Activated CD8-positive, alpha-beta memory T cell treated with anti-CD3 and anti-CD28 coated beads, Interleukin-2, amount 10 ng/mL, durations not matched to agents 7 days and 5 days (primary cell): ENCODE measurements at places on chromosomes 4 and X.
A peak's percentile ranks its signal among the peaks of the same experiment; 100 is the strongest.

DNA sequence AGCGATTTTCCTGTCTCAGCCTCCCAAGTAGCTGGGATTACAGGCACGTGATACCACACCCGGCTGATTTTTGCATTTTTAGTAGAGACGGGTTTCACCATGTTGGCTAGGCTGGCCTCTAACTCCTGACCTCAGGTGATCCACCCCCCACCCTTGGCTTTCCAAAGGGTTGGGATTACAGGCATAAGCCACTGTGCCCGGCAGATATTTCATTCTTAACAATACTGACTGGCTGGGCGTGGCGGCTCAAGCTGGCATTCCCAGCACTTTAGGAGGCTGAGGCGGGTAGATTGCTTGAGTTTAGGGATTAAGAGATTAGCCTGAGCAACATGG, 1.3 kb downstream of the PQBP1 start:
- H3K36me3 ChIP-seq = peaks cover 9% of the 10 kb centered on the region
- H3K27ac ChIP-seq = no peak overlapping the region
- peaks cover 20% of the 10 kb centered on the region for H3K4me1 ChIP-seq
- H3K4me3 ChIP-seq = peak overlapping the region; percentile 9
- no peaks in the 10 kb centered on the region for H3K27me3 ChIP-seq
- DNase-seq = no peak

DNA sequence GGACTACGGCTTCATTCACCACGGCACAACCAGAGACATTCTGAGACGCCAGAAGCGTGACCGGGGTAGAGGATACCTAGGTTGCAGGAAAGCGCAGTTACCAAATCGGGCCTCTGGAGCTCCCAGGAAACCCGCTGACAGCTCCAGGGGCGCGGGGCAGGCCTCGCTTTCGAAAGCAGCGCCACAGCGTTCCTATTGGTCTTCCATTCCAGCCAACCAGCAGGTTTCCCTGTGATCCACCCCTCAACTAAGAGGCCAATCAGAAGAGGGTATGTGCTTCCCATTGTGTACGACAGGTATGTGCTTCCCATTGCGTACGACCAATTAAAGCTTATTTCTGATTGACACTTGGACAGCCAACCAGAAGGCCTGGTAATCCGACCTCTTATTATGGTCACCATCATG, 14.9 kb downstream of the SNX12 start:
- peaks cover 14% of the 10 kb centered on the region for H3K36me3 ChIP-seq
- no peak overlapping the region for H3K27ac ChIP-seq
- H3K4me1 ChIP-seq = peaks cover 21% of the 10 kb centered on the region
- peak overlapping the region; percentile 33 for H3K4me3 ChIP-seq

DNA sequence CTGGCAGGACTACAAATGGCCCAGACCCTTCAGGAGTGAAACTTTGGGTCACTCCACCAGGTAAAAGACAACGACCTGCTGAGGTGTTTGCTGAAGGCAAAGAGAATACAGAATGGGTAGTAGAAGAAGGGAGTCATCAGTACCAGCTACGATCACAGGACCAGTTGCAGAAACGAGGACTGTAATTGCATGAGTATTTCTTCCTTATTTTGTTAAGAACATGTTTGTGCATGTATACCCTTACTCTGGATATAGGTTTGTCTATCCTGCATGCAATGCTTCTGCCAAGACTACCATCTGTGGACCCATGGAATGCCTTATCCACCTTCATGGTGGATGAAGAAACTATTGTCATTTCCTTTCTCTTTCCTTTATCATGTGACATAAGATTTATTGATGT, 48.1 kb upstream of the BCLAF3 start:
- no peaks in the 10 kb centered on the region for H3K4me1 ChIP-seq
- H3K27ac ChIP-seq = no peak overlapping the region
- H3K4me3 ChIP-seq = no peak overlapping the region
- DNase-seq = no peak
- H3K36me3 ChIP-seq = no peaks in the 10 kb centered on the region

DNA sequence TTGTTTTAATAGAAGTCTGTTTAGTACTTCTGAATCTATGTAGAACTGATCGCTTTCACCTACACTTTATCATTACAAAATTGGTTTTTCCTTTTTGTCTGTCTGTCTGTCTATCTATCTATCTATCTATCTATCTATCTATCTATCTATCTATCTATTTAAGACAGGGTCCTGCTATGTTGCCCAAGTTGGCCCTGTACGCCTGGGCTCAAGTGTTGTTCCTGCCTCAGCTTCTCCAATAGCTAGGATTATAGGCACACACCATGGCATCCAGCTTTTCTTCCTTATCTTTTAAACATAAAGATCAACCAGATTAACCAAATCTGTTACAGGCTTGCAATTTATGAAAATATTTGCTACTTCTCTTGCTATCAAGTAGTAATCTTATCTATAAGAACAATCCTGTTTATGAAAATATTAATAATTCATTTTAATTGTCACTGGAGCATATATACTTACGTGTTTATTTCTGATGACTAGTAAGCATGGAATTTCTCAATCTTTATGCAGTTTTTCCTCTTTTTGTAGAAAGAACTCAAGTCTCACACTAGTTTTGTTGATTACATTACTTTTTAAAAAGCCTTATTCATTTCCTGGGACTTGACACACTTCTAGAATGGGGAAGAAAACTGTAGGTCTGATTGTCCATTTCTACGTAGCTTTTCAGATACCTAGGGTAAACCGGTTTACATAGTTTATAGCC, 24.5 kb downstream of the KIAA0232 start:
- H3K36me3 ChIP-seq = peaks cover 20% of the 10 kb centered on the region
- peaks cover 2% of the 10 kb centered on the region for H3K4me1 ChIP-seq
- DNase-seq = no peak
- no peak overlapping the region for H3K27ac ChIP-seq
- H3K27me3 ChIP-seq = no peaks in the 10 kb centered on the region
- H3K4me3 ChIP-seq = no peak overlapping the region

- peaks cover 17% of the 10 kb centered on the region for H3K36me3 ChIP-seq
- H3K27me3 ChIP-seq = no peaks in the 10 kb centered on the region
- peak; percentile 55 for DNase-seq
- H3K4me3 ChIP-seq = no peak overlapping the region
- peaks cover 17% of the 10 kb centered on the region for H3K4me1 ChIP-seq
Observed at GRCh38 chrX:65528705-65529340, 5.8 kb downstream of the LAS1L start.

DNA sequence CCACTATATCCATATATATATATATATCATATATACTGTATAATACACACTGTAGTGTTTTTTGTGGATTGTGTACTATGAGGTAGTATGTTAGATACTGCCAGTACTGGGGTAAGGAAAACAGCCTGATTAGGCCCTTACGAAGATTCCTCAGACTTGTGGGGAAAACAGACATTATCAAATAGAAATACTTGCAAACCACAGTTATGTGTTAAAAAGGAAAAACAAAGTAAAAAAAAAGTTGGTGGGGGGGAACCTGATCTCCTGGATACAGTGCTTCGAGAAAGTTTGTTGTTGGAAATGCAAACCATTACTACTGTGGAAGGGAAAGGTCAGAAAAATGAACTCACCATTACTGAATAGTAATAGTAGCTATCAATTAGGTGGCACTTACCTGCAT, 53.0 kb downstream of the PKD2 start:
- no peak for DNase-seq
- H3K27me3 ChIP-seq = no peaks in the 10 kb centered on the region
- no peak overlapping the region for H3K27ac ChIP-seq
- no peaks in the 10 kb centered on the region for H3K4me1 ChIP-seq

- H3K4me1 ChIP-seq = no peaks in the 10 kb centered on the region
- H3K4me3 ChIP-seq = no peak overlapping the region
- no peak for DNase-seq
- H3K36me3 ChIP-seq = no peaks in the 10 kb centered on the region
- H3K27me3 ChIP-seq = peaks cover 32% of the 10 kb centered on the region
Observed at GRCh38 chr4:150130933-150131332, 52.7 kb downstream of the DCLK2 start.

DNA sequence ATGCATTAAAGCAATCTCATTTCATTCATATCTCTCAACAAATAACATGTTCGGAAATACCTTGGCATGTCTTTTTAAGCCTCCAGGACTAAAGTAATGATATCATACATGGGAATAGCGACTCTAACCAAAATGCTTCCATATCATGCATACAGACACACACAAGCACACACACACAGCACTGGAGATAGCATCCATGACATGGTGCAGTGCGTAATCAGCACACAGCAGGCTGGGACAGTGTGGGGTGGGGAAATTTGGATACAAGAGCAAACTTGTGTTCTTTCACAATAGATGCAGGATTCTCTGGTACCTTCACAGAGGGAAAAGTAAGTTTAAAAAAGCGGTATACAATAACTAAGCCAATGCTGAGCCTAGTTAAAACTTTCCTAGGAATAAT, 132.3 kb upstream of the HPGD start:
- no peak for DNase-seq
- H3K4me3 ChIP-seq = no peak overlapping the region
- no peak overlapping the region for H3K27ac ChIP-seq
- no peaks in the 10 kb centered on the region for H3K36me3 ChIP-seq
- H3K4me1 ChIP-seq = no peaks in the 10 kb centered on the region
- no peaks in the 10 kb centered on the region for H3K27me3 ChIP-seq

- DNase-seq = peak; percentile 65
- H3K27ac ChIP-seq = no peak overlapping the region
- peaks cover 48% of the 10 kb centered on the region for H3K4me1 ChIP-seq
- H3K4me3 ChIP-seq = no peak overlapping the region
Observed at GRCh38 chr4:140052050-140052449, 101.9 kb downstream of the MAML3 start.

DNA sequence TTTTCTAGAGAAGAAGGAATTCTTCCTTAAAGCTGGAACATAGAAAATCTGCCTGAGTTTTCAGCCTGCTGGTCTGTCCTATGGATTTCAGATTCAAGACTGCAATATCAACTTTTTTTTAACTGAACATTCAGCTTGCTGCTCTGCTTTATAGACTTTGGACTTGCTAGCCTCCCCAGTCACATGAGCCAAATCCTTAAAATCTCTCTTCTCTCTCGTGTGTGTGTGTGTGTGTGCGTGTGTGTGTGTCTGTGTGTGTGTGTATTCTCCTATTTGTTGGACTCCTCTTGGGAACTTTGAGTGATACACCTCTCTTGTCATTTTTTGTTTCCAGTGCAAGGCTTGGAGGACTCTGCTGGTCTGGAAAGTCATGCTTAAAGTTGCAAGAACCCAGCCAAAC, 6.8 kb upstream of the TBC1D19 start:
- DNase-seq = no peak
- H3K4me1 ChIP-seq = no peaks in the 10 kb centered on the region
- H3K36me3 ChIP-seq = no peaks in the 10 kb centered on the region
- no peak overlapping the region for H3K4me3 ChIP-seq
- H3K27ac ChIP-seq = no peak overlapping the region

- peaks cover 14% of the 10 kb centered on the region for H3K27me3 ChIP-seq
- no peak for DNase-seq
- H3K4me3 ChIP-seq = no peak overlapping the region
- H3K27ac ChIP-seq = no peak overlapping the region
Observed at GRCh38 chrX:69000877-69001276, 164.4 kb downstream of the PJA1 start.

DNA sequence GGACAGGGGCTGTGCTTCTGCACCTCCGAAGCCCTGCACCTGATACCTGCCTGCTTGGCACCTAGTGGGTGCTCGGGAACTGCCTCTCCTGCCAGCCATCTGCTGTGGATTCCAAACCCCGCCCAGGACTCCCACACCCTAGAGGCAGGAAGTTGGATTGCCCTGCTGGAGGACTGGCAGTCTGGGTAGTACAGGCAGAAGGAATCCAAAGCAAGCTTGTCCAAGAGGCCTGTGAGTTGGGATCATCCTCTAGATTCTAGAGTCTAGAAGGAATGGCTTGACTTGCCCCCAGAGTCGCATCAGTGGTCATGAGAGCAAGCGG, 64.6 kb upstream of the MTM1 start:
- H3K27ac ChIP-seq = no peak overlapping the region
- H3K4me3 ChIP-seq = no peak overlapping the region
- peaks cover 20% of the 10 kb centered on the region for H3K4me1 ChIP-seq
- H3K36me3 ChIP-seq = no peaks in the 10 kb centered on the region
- DNase-seq = no peak

DNA sequence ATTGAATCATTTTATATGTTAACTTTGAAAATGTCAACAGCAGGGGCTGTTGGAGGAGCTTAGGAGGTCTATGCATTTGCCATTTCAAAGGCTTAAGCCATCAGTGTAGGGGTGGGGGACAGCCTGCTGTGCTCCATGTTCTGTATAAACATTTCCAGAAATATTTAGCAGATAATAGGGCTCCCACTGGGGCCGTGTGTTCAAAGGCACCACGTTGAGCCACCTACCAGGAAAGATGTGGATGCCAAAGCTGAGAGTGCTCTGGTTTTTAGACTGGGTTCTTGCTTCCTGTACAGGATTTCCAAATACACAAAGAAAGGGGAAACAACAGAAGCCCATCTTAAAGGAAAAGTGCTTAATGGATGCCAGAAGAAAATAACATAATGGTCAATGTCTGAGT, 219.5 kb downstream of the CENPC start:
- H3K36me3 ChIP-seq = no peaks in the 10 kb centered on the region
- H3K4me3 ChIP-seq = no peak overlapping the region
- DNase-seq = no peak
- H3K4me1 ChIP-seq = no peaks in the 10 kb centered on the region

DNA sequence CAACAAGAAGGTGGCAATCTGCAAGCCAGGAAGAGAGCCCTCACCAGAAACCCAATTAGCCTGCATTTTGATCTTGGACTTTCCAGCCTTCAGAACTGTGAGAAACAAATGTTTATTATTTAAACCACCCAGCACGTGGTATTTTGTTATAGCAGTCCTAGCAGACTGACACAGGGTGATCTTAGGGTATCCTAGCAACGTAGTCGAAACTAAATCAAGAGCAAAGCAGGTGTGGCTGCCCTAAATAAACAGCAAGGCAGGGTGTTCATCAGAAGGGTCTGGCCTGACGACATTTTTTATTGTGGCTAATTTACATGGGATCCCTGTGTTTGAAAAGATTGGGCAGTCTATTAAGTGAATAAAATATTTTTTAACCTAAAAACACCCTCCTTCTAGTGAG, 198.8 kb downstream of the VEGFC start:
- H3K4me3 ChIP-seq = no peak overlapping the region
- no peak overlapping the region for H3K27ac ChIP-seq
- no peak for DNase-seq

GRCh38 chr4:91113130-91113706, 986.0 kb downstream of the CCSER1 start:
- H3K27ac ChIP-seq = no peak overlapping the region
- H3K4me3 ChIP-seq = no peak overlapping the region
- DNase-seq = no peak
- H3K27me3 ChIP-seq = no peaks in the 10 kb centered on the region

DNA sequence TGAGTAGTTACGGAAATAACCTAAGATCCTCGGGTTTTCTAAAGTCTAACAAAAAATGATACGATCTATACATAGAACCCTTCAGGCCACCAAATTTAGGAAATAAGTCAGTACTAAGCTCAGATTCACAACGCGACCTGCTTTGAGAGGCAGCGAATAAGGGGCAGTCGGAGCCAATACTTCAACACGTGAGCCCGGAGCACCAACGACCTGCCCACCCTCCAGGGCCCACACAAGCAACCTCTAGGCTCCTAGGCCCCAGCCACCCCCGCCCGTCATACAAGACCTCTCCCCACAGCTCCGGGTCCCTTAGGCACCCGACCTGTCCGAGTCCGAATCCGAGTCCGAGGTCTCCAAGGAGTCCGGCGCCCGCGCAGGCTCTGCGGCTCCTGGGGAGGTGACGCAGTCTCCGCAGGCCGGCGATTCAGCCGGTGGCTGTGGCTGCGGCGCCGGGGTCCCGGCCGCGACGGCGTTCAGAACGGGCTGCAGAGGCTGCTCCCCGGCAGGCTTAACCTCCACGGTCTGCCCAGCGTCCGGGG, 580 bp downstream of the NAF1 start:
- peaks cover 36% of the 10 kb centered on the region for H3K4me1 ChIP-seq
- H3K27ac ChIP-seq = peak overlapping the region; percentile 94
- H3K27me3 ChIP-seq = no peaks in the 10 kb centered on the region

GRCh38 chrX:105695451-105695850, 126.9 kb upstream of the NRK start:
- no peaks in the 10 kb centered on the region for H3K27me3 ChIP-seq
- no peak for DNase-seq
- no peak overlapping the region for H3K4me3 ChIP-seq
- H3K27ac ChIP-seq = no peak overlapping the region
